ENCODE measurements at places on chromosomes 2 and 18. TPM values are rescaled to one million over a fixed set of nuclear protein-coding genes. Genes with fewer than 3 reads are reported as not detected.

Gene RTP5
- total RNA-seq = not detected

Gene OR6B3
- total RNA-seq = not detected

Gene SERPINB12
- total RNA-seq = not detected

Gene SEPTIN2
- total RNA-seq = 194 TPM

Gene COMMD1
- total RNA-seq = 51.8 TPM

Gene PAX8
- total RNA-seq = 1.9 TPM

Gene RNF152
- 11.0 TPM for total RNA-seq

Gene SLC9A4
- total RNA-seq = not detected

All from left cardiac atrium (tissue), 4 donors.